Right renal cortex interstitium (tissue), 3 donors: ENCODE measurements at places on chromosomes 1 and 21.

DNA sequence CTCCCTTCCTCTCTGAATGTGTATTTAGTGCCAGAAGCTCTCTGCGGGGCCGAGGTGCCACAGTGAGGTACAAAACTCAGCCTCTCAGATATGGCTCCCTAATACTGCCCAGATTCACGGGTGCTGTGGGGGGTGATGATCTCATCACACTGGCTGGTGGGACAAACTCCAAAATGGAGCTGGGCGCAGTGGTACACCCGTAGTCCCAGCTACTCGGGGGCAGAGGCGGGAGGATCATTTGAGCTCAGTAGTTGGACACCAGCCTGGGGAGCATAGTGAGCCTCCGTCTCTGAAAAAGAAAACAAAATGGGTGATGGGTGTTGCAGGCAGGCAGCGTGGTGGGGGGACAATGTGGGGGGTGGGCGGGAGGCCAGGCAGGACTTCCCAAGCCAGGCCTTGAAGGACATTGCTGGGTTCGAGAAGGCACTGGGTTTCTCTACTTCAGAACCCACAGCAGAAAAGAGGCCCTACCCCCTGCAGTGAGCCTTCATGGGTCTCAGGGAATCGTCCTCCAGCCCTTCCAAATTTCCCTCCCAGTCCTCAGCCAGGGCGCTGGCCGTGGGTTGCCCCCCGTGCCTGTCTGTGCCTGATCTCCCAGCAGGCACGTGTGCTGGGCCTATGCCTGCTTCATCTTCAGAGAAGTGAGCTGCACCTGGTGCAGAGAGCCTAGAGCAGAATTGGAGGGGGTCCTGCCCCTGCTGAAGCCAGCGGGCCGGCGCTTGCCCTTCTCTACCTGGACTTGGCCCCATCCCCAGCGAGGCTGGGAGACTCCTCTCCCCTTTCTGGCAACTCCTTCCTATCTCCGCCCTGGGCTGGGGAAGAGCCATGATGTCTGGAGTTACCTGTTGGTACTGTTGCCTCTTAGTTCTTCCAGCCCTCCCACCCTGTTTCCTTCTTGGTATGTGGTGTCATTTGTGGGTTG lies 14.0 kb downstream of the H6PD start:
- DNase-seq = no peak

GRCh38 chr21:39390212-39390765 lies 41.4 kb upstream of the HMGN1 start:
- no peak for DNase-seq

GRCh38 chr1:113770031-113770430 lies 10.7 kb upstream of the PHTF1 start:
- DNase-seq = no peak

- DNase-seq = no peak
These were observed 1.1 kb upstream of the PSMG1 start for GRCh38 chr21:39184050-39184980.

DNA sequence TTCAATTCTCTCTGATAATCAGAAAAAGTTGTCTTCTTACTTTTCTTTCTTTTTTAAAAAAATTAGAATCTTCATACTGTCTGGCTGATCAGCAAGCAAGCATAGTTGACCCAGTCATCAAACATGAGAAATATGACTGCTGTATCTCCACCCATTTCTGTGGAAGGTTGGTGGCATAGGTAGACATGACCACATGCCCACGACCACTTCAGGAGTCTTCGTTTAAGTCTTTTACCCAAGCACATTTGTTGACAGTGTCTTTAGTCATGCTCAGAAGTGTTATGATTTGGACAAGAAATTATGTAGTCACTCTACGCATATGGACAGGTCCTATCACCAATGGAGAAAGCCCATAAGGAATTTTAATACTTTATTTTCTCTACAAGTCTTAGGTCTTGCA lies 74.8 kb upstream of the HSPA13 start:
- no peak for DNase-seq

GRCh38 chr1:202084791-202085681 lies 37.7 kb upstream of the GPR37L1 start:
- DNase-seq = no peak

DNA sequence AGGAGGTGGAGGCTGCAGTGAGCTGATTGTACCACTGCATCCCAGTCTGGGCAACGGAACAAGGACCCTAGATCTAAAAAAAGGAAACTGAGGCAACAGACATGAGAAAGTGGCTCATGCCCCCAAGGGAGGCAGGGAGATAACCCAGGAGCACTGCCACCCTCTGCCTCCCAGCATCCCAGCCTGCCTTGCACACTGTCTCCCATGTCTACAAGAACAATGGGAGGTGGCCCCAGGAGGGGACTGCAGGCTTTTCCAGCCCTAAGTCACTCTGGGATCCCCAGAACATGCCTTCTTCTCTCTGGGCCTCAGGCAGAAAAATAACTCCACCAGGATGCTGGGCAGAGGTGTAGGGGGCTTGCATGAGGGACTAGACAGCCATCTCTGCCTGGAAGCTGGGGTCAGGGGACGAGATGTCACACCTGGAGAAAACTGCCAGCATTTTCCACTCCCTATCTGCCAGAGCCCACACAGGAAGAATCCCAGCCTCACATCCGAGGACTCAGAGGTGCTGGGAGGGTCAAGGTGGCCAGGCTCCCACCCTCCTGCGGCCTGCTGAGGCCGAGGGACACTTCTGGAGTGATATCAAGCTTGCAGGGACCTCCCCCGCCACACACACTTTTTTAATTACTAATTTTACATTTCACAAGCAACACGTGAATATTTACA lies 21.4 kb downstream of the RUNX3 start:
- no peak for DNase-seq

GRCh38 chr1:72516826-72517225 lies 234.5 kb upstream of the NEGR1 start:
- DNase-seq = no peak

- no peak for DNase-seq
These were observed 1.6 kb upstream of the APOBEC4 start for GRCh38 chr1:183654706-183655105.

GRCh38 chr1:167149793-167150491 lies 56.1 kb downstream of the STYXL2 start:
- no peak for DNase-seq

- DNase-seq = no peak
These were observed 2.8 kb upstream of the ECE1 start for GRCh38 chr1:21292984-21293536.

- no peak for DNase-seq
These were observed 26.8 kb downstream of the NFIA start for GRCh38 chr1:61109158-61109557.
